Activated CD4-positive, alpha-beta memory T cell treated with anti-CD3 and anti-CD28 coated beads for 36 hours (primary cell): ENCODE measurements at places on chromosomes 16 and 17. TPM values are rescaled to one million over a fixed set of nuclear protein-coding genes. Genes with fewer than 3 reads are reported as not detected.

KLHL10 gene
- total RNA-seq: 0.29 TPM

- no peak for DNase-seq
Measured at GRCh38 chr17:80820331-80820730, 171.3 kb upstream of the CHMP6 start.

GRCh38 chr17:58165981-58166380 lies 801 bp upstream of the OR4D2 start:
- DNase-seq: no peak

WNT3 gene
- total RNA-seq: 0.12 TPM

DNA sequence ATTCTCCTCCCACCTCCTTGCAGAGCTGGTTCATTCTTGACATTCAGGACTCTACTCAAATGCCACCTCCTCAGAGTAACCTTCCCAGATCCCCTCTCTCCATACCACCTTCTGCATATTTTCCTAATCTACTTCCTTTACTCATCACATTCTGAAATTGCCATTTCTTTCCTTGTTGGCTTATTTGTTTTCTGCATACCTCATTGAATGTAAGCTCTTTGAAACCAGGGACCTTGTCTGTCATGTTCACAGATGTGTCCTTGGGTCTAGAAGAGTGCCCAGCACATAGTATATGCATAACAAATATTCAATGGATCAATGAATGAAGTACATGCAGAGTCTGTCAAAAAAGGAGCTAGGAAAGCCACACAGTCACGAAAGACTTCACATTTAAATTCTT lies 7.8 kb upstream of the LONP2 start:
- no peak for DNase-seq

DRC3 gene
- total RNA-seq: 0.34 TPM

DNA sequence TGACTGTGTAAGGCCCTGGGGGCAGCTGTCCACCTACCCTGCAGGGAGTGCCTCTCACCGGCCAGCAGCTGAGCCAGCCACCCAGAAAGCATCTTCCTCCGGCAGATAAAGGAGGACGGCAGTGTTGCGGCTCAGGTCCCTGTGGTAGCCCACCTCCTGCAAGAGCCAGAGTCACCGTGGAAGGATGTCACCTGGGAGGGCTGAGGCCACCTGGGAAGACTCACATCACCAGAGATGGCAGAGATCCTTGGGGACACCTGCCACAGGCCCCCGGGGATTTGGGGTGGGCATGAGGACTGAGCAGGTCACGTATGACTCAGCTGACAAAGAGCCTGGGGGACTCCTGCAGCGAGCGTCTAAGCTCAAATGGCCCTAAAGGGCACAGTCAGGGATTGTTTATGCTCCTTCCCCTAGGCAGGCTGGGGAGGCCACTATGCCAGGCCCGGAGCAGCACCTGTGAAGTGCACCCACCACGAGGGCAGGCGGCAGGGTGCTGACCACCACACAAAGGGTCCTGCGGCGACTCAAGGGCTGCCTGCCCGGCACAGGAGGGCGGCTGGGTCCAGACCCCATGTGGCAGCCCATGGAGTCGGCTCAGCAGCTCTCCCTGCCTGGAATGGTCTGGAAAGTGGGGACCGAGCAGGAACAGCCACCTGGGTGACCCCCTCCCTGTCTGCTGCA lies 44.1 kb downstream of the TNFRSF13B start:
- no peak for DNase-seq

DNA sequence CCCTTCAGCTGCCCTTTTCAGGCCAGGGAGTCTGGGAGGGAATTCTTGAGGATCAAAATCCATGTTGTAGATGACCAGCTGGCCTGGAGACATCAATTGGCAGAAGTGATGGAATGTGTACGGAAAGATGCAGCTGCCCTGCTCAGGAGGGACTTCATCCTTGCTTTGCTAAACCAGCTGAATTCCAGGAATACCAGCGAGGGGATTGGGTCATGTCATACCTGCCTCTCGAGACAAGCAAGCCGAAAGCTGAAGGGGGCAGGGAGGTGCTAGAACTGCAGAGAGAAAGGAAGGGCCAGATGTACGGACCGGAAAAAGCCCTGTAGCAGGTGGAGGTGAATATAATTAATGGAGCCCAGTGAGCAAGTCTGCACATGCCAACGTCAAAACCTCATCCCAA lies 25.6 kb upstream of the NTN1 start:
- no peak for DNase-seq

TBC1D3G gene
- not detected for total RNA-seq

DNA sequence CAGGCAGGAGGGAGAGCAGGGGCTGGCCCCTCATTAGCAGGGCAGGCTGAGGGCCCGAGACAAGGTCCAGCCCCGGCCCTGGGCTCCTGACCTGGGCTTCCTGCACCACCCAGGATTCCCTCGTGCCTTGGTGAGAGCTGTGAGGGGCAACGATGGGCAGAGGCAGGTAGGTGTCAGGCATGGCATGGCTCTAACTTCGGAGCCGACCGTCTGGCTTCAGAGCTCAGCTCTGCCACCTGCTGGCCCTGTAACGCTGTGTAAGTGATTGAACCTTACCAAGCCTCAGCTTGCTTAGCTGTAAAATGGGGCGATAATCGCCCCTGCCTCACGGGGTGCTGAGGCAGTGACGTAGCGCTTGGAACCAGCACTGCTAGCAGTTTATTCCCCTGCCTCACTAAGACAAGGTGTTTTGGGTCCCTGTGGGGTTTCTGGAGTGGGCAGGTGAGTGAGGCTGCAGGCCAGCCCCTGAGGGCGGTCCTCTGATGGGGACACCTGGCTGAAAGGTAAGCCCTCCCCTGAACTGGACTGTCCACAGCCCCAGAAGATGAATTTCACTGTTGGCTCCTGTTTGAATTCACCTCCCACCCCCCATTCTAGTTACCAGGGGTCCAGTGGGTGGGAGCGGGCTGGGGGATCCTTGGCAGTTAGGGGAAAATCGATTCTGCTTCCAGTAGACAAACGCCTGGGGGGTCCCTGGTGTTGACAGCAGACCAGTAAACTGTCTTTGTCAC lies 184.8 kb upstream of the GSE1 start:
- peak; percentile 59 for DNase-seq

GRCh38 chr16:11063448-11064201 lies 119.3 kb downstream of the CLEC16A start:
- no peak for DNase-seq

DNA sequence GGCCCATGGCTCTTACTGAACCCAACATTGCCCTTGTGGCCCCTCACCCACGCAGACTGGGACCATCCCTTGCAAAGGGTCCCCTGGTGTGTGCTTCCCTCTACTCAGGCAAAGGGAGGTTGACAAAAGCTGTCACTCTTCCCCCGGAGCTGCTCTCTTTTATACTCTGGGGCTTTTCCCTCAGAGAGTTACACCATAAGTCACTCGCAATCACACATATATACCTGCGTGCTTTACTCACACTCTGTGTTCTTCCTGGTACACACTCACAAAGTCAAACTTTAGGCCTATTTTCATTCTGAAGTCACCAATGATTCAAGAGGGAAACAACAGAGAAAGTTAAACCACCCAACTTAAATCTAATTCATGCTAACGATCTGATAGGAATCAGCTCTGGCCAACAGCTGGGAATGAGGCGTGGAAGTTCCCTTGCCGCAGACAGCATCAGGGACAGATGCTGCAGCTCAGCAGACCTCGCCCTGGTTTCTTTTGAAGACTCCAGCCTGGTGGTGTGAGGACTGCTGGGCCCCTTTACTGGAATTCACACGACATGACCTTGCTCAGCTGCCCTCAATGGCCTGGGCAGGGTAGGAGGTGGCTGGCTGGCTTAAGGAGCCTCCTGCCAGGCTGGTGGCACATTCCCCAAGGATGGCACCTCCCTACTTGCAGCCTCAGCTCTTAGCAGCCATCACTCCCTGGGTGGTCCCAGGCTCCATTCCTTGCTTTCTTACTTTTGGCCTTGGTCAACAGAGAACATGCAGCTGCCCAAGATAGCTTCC lies 27.3 kb downstream of the HIC1 start:
- DNase-seq: no peak

GRCh38 chr16:1820096-1820945 lies 6.3 kb downstream of the HAGH start:
- no peak for DNase-seq

GRCh38 chr17:18002171-18002570 lies 29.5 kb downstream of the DRC3 start:
- DNase-seq: no peak

DNA sequence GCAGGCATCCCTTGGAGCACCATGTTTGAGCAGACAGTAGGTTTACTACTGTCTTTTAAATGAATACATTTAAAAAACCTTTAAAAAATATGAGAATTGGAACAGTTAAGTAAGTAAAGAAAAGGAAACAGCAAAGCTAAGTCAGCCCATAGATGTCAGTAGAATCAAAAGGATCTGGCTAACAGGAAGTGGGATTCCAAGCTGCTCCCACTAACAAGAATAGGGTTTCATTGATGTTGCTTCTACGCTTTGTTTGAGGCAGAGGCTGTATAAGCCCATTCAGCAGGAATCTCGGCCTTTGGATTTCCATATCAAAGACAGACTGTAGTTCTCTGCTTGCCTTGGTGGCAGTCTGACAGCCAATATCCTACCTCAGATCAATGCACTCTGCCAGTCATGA lies 122.9 kb upstream of the ELAC2 start:
- no peak for DNase-seq

DNAAF8 gene
- not detected for total RNA-seq

DNA sequence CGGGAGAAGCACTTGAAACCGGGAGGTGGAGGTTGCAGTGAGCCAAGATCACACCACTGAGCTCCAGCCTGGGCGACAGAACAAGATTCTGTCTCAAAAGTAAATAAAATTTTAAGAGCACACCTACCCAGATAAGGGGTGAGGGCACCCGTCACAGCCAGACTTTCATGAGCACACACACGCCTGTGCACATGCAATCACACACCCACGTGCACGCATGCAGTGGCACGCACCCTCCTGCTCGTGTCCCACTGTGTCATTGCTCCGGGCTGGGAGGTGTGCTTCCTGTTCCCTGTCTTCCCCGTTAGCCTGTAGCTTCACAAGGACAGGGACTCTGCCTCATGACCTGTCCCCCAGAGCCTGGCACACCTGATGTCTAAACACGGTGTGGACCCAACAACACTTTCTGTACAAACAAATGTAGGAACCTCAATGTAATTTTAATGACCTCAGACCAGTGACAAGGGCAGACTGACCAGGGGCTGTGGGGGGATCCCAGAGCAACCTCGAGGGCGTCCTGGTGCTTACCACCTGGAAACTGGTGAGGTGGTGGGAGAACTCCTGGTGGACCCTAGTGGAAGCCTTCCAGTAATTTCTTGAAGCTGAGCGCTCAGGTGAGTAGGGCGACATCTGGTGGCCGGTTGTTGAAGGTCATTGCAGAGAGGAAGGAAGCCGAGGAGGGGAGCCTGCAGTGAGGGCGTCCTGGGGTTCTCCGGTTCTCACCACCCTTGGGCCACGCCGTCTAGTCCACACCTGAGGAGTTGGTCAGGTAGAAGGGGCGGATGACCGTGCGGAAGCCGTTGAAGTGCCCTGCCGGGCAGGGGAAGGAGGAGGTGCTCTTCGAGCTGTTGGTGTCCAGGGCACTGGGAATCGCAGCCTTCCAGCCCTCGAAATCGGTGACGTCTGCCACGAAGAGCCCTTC lies 8.6 kb downstream of the LGALS3BP start:
- DNase-seq: peak; percentile 85

SPAG5 gene
- 159 TPM for total RNA-seq

DNA sequence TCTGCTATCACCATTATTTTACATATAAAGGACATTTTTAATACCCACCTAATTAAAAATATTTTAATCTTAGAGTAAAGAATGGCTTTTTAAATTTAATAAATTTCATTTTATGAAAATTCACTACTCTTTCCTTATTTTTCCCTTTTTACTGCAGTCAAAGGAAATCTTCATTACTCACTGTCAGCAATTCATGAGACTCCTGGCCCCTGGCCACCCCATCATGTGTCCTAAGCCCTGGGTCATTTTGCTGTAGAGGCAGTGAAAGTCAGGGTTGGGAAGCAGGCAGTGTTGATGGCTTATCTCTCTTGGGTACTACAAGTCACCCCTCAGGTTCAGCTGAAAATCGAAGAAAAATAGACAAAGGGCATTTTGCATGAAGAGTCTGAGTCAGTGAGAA lies 468.6 kb upstream of the CCL2 start:
- no peak for DNase-seq

DNA sequence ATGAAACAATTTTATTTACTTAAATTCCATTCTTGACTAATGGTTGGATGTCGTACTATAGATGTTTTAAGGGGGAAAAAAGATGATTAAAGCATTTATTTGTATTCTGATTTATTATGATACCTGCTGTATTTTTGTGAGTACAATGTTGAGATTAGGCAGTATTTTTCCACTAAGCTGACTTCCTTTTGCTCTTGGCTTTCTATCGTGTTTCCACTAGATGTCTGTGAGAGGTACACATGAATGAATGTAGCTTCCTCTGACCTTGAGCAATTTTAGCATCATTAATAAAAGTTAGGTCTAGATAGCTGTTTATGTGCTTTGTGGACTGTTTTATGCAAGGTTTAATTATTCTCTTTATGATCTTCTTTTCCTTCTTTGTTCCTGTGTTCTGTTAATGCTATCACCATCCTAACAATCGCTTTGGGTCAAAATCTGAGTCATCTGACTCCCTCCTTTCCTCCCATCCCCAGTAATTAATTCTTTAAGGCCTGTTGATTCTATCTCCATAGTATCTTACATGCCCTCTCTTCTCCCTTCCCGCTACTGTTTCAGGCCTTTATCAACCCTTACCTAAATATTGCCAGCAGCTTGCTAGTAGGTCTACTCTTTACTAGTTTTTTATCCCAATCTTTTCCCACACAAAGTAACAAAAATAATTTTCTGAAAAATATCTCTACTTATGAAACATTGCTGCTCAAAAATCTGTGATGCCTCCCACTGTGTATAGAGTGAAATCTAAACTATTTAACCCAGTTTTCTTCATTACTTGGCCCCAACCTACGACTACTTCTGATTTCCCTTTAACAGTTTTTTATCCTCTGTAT lies 76.0 kb downstream of the VMP1 start:
- DNase-seq: no peak

- no peak for DNase-seq
Measured at GRCh38 chr17:68981288-68981687, 26.1 kb upstream of the ABCA8 start.

USP43 gene
- 0.50 TPM for total RNA-seq

DNA sequence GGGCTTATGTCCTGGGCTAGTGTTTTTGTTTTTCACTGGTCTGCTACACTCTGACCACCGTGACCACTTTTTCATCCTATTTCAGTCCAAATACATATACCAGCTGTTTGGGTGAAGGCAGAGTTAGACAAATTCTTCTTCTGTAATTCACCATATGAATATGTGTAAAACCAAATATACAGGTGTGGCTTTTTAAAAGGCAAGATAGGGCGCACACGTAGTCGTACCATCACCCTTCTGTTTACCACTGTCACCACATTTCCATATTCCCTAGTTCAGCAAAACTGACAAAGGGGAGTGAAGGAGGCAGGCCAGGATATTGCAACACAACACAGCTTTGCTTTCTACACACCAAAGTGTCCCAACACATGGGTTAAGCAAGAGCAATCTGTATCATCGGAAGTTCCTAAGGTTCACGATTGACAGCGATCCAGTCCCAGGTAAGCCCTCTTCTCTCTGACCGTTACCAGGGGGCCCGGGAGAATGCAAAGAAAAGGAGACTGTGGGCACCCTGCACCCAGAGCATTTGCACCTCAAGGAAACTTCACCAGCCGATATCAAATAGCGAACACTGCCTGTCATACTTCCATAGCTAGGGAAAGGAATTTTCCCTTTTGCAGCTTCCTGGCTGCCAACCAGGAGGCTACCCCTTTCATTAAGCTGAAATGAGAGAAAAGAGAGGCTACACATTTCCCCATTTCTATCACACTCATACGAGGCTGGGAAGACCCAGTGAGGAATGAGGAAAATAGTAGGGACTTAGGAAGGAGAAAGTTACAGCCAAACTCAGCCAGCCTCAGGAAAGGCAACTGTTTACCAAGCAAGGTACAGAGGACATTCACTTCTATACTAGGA lies 23.1 kb downstream of the CREBBP start:
- peak; percentile 22 for DNase-seq

EXOC3L1 gene
- not detected for total RNA-seq
